ENCODE measurements at places on chromosomes 5 and 9.

GRCh38 chr9:130117816-130118632 lies 54.2 kb upstream of the NCS1 start:
- DNase-seq = no peak

DNA sequence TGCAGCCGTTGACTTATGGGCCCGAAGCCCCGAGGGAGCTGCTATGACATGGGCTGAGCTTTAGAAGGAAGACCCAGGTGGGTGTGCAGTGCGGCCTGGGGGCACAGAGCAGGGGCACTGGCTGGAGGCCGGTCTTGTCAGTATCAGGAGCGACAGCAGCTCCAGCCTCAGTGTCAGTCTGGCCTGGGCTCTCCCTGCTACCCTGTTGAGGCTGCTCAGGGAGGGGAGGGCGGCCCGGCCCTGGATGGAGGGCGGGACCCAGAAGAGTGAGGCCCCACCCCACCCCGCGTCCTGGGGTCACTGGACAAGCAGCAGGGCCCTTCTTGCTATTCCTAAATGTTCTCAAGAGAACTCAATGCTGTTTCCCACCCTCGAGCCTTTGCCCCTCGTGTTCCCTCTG lies 18.0 kb downstream of the GFI1B start:
- no peak for DNase-seq

- no peak for DNase-seq
Observed at GRCh38 chr5:140678993-140679392, 5.6 kb upstream of the DND1 start.

DNA sequence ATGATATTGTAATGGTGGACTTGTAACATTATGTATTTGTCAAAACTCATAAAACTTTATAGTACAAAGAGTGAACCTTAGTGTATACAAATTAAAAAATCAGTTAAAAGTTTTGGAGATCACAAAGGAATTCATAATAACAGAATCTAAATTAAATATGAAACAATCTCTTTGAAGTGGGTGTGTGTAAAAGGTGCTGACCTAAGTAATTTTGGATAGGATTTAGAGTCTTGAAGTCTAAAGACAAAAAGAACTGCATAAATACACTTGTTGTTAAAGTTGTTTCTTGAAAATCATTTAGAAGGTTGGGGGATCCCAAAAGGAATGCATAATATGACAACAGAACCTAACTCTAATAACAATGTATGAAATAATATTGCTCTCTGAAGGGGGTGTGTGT lies 295.5 kb downstream of the PRR16 start:
- DNase-seq = no peak

GRCh38 chr9:38347946-38348345 lies 44.6 kb upstream of the ALDH1B1 start:
- no peak for DNase-seq

DNA sequence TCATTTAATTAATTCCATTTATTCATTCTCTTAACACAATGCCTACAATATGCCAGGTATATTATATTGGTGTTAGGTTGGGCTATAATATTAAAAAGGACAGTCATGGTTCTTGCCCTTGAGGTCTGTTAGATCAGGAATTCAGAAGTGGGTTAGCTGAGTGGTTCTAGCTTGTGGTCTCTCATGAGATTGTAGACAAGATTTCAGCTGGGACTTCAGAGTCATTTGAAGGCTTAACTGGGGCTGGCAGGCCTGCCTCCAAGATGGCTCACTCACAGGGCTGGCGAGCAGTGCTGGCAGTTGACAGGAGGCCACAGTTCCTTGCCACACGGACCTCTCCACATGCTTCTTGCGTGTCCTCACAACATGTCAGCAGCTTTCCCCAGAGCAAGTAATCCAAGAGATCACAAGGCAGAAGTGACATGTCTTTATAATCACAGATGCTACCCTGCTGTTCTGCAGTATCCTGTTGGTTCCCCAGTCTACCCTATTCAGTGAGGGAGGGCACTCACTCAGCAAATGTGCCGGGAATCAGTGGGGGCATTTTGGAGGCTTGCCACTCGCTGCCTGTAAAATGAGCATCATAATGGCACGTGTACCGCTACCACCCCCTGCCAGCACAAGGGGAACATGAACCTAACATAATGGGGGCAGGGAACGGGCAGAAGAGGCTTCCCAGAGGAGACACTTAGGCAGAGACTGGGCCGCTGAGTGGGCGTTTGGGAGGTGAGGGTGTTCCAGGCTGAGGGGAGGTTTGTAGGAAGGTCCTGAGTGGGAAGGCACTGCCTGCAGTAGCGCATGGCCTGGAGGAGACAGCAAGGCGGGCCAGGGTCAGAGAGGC lies 70.0 kb downstream of the EXOSC2 start:
- no peak for DNase-seq

GRCh38 chr9:130741831-130742449 lies 48.4 kb downstream of the EXOSC2 start:
- no peak for DNase-seq

- no peak for DNase-seq
Observed at GRCh38 chr9:127495884-127496555, 44.7 kb downstream of the LRSAM1 start.

- DNase-seq = no peak
Observed at GRCh38 chr9:120212153-120212852, 367.7 kb downstream of the CDK5RAP2 start.

DNA sequence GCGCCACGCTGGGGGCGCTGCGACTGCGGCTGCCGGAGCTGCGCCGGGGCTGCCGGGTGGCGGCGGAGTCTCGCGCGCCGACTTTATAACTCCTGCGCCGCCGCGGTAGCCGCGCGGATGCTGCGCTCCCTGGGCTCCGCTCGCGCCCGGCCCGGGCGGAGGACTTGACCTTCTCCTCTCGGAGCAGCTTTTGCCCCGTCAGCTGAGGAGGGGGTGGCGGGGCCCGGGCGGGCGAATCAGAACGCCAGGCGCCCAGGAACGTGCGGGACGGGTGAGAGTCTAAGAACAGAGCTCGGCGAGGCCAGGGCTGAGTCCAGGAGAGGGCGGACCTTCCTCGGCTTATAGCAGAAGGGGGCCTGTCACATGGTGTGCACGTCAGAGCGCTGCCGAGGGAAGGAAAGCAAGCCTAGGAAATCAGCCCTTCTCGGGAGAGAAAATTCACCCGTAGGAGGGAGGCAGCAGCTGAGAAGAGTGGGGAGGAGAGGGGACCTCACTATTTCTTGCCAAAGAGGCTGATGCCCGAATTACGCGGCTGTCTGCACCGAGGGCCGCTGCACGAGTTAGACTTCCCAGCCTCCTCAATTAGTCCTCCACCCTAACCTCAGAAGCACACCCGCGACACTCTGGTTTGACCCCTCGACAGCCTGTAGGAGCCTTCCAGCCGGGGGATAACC lies at the start of gene FOXD1:
FOXD1 (minus strand) TSS at position 315 of the 674 bp plus-strand sequence. CDS start 415 bp downstream, outside the sequence.
- DNase-seq = peak; percentile 32

DNA sequence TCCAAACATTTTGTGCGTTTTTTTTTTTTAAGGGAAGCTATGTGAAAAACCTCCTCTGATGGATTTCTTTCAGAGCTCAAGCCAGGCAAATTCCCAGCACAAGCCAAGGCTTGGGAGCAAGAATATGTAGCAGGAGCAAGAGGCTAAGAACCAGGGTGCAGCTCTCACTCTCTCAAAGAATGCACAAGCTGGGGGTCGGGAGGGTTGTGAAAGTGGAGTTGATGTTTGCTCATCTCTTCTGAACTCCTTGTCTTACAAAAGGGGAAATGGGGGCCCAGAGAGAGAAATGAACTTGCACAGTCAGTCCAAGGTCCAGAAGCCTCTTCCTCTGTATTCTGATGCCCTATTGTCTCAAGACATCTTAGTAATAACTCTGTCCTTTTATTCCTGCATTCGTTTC lies 7.7 kb upstream of the TRAF1 start:
- no peak for DNase-seq

GRCh38 chr9:3732077-3733038 lies 206.6 kb upstream of the RFX3 start:
- peak; percentile 54 for DNase-seq

GRCh38 chr9:106846857-106847256 lies 16.1 kb upstream of the ZNF462 start:
- no peak for DNase-seq

- DNase-seq = no peak
Observed at GRCh38 chr5:119088438-119088837, 17.6 kb downstream of the DMXL1 start.

DNA sequence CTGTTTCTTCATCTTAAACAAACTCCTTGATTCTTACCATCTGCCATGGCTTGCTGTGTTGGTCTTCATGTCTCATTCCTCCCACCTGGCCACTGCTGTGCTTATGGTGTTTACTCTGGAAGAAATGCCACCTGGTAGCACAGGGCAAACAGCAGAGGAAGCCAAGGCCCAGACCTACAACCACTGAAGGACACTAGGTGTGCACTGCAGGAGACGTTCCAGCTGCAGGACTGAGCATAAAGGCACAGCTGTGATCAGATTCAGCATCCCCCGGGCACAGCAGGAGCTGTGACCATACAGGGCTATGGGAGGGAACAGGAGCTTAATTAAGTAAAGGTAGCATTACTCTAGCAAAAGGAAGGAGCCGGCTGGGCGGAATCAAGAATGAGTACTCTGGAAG lies 12.6 kb upstream of the GNAQ start:
- DNase-seq = no peak

DNA sequence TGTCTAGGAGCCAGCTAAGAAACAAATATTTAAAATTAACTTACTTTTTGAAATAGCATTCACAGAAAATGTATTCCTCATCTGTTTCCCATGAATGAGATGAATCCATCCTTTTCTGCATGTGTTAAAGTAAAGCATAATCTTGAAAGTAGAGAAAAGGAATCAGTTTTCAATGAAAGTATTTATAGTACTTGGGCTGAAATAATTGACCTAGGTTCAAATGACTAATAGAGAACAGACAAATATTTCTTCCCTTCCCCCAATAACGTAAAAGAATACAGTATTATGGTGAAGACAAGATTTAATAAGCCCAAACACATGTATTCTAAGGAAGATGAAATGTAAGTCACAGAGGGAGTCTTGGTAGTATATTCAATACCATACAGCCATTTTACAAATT lies 403.5 kb downstream of the ZNF608 start:
- no peak for DNase-seq

DNA sequence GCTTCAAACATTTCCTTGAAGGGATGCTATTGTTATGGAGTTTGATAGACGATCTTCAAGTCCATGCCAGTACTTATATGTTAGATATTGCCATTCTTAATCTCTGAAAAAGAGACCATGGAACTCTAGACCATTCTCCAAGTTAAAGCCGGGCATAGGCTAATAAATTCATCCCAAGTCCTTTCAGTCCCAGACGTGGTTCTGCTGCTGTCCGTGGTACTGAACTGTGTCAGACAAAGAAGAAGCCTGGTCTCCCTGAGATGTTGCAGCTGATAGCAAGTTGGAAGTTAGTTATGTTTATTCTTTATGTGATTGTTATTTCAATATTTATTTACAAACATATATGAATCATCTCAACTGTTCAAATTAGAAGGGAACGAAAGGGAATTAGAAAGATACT lies 158.7 kb downstream of the NMUR2 start:
- DNase-seq = no peak

DNA sequence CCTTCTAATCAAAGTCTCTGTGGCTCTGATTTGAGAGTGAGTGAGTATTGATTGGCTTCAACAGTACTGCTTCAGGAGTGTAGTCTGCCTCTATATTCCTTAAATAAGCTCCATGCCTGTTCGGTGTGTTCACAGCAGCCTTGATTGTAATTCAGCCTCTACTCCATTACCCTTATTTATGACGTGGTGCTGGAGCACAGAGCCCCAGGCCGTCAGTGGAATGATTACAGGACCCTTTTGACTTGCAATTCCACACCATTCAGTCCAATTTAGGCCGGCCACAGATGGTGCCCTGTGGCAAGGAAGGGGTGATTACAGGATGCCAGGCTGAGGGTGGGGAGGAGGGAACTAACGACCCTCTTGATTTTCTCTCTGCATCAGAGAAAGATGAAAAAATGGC lies 110.3 kb downstream of the ASTN2 start:
- no peak for DNase-seq

DNA sequence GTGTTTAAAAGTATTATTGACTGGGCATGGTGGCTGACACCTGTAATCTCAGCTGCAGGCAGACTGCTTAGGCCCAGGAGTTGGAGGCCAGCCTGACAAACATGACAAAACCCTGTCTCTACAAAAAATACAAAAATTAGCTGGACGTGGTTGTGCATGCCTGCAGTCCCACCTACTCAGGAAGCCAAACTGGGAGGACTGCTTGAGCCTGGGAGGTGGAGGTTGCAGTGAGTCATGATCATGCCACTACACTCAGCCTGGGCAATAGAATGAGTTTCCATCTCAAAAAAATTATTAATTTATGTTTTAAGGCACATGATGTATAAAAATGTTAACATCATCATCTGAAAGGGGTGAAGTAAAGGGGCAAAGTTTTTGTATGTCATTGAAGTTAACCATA lies 49.7 kb upstream of the FNIP1 start:
- DNase-seq = no peak

DNA sequence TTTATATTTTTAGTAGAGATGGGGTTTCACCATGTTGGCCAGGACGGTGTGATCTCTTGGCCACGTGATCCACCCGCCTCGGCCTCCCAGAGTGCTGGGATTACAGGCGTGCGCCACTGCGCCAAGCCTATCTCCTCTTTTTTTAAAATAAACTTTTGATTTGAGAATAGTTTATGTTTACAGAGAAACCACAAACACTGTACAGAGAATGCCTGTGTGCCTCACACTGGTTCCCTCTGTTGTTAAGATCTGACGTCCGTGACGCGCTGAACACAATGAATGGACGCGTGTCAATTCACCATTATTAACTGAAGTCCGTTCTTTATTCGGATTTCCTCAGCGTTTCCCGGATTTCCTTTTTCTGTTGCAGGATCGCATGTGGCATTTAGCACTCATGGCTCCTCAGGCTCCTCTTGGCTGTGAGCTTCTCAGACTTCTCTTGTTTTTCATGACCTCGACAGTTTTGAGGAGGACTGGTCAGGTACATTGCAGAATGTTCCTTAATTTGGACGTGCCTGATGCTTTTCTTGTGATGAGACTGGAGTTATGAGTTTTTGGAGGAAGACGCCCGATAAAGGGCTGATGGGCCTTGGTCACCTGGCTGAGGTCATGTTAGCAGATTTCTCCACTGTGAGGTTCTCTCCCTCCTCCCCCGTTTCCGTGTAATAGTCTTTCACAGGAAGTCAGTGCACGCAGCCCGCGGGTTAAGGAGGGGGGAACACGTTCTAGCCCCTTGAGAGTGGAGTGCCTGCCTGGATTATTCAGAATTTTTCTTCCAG lies 69.6 kb downstream of the ANKRD33B start:
- peak; percentile 33 for DNase-seq

DNA sequence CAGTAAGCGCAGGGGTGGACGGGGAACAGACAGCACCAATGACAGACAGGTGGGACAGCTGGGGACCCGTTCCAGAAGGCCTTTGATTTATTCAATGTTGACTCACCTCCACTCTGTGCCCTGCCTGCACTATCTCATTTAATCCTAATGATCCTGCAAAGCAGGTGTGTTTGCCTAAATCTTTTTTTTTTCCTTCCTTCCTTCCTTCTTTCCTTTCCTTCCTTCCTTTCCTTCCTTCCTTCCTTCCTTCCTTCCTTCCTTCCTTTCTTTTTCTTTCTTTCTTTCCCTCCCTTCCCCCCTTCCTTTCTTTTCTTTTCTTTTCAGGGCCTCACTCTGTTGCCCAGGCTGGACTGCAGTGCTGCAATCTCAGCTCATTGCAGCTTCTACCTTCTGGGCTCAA lies 17.1 kb upstream of the CORO2A start:
- DNase-seq = no peak

GRCh38 chr9:133348718-133349573 lies 928 bp downstream of the RPL7A start:
- DNase-seq = no peak

GRCh38 chr5:122073018-122073417 lies 5.0 kb downstream of the LOX start:
- DNase-seq = no peak

GRCh38 chr5:40235471-40236400 lies 444.0 kb upstream of the PTGER4 start:
- no peak for DNase-seq
